ENCODE measurements at places on chromosomes 2 and 18.
A peak's percentile ranks its signal among the peaks of the same experiment; 100 is the strongest.

DNA sequence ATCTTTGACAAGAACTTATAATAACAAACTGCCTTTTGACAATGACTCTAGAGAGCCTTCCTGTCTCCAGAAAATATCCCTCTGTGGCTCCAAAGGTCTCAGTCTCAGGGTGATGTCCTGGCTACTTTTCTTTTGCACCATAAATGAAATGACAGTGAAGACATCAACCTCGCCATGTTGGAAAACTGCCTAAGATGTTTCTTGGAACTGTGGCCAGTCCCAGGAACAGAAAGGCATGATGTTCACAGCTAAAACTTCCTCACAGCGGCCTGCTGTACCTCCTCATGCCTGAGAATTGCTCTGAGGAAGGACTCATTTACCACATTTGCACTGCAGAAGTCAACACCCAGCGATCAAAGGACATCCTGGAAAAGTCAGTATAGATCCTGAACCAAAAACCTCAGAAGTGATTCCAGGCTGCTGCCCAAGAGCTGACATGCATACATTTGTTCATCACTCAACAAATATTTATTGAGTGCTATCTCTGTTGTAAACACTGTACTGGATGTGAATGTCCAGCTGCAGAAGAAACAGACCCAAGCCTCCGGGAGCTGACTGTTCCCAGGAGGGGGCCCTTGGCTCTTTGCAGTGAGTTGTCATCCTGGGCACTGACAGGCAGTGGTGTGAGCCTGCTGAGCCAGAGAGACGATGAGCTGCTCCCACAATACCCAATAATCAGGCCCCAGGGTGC is 64.3 kb upstream of the ACSL3 start:
- DNase-seq = no peak

DNA sequence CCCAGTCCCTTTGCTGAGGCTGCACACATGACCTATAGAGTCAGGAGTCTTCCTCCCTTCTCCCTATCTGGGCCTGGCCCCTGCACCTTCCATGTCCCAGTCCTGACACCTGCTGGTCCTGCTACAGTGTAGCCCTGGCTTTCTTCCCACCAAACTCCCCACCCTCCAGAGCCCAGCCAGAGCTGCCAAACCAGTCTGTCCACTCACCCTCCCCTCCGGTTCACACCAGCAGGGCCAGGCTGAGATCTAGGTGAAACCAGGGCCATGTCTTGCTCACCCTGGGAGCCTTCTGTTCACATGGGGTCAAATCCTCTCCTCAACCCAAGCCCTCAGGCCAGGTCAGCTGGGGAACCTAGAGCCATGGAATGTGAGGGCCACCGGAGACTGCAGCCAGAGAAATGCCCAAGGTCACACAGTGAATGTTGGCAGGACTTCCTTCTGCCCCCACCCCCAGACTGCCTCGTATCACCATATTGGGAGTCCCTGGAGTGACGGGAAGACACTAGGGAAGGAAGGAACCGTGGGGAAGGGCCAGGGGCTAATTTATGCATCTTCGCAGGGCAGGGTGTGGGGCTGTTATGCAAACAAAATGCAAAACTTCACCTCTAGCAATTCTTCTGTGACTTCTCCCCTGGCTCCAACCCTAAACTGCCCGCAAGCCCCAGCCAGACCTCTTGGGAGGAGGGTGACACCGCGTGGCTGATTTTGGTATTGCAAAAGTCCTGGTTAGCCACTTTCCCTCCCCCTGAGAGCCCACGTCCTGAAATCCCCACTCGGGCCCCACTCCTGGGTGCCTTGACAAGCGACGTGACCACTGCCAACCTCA is 14.6 kb downstream of the TNS1 start:
- peak; percentile 52 for DNase-seq

GRCh38 chr18:3333056-3333720 is 71.3 kb downstream of the MYL12B start:
- no peak for DNase-seq

- DNase-seq = no peak
Observed at GRCh38 chr18:42864876-42865275, 250.6 kb downstream of the RIT2 start.

DNA sequence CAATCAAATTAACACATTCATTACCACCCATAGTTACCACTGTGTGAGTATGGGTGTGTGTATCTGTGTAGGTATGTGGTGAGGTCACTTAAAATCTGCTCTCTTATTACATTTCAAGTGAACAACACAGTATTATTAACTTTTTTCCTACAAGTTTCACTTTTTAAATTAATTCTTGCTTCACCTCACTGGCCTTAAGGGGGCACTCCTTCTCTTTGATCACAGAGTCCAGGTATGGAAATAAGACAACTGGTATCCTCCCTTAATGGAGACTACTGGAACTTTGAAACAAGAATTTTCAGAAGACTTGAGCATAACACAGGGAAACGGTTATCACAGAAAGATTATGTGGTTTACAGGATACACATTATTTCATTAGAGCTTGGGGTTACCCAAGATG is 255.8 kb downstream of the ASXL3 start:
- no peak for DNase-seq

DNA sequence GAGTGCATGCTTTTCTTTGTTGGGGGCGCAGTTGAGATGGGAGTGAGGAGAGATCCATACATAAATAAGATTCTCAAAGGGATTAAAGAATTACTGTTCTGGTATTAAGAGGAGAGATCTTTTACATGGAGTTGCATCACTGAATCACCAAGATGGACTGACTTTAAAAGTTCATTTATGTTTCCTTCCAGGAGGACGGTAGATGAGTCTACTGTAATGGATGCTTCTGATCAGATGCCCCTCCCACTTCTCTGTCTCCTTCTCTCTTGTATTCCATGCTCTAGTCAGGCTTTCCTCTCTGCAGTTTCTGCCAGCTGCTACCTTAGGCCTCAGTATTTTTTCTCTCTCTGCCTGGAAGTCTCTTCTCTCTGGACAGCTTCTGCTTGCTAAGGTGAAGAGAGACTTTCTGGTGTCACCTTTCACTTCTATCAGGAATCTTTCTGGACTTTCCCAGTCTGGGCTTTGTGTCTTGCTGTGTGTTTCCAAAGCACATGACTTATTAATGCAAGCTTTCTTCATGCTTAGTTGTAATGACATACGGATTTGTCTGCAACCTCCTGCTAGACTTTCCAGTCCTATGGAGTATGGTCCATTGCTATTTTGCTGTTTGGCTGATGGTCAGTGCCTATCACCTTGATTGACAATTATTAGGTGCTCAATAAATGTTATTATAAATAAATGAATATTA is 23.6 kb downstream of the FAM171B start:
- no peak for DNase-seq

DNA sequence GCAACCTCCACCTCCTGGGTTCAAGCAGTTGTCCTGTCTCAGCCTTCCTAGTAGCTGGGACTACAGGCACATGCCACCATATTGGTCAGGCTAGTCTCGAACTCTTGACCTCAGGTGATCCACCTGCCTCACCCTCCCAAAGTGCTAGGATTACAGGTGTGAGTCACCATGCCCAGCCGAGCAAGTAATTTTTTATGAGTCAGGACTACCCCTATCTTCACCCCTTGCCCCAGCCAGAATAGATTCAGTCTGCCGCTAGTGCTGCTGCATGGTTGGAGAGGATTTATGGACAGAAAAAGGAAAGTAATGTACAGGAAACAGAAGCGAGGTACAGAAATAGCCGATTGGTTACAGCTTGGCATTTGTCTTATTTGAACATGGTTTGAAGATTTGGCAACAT is 48.9 kb downstream of the BMPR2 start:
- no peak for DNase-seq

- no peak for DNase-seq
Observed at GRCh38 chr2:201280191-201281040, 20.1 kb downstream of the CASP8 start.

- no peak for DNase-seq
Observed at GRCh38 chr2:235160281-235160810, 208.5 kb downstream of the SH3BP4 start.

DNA sequence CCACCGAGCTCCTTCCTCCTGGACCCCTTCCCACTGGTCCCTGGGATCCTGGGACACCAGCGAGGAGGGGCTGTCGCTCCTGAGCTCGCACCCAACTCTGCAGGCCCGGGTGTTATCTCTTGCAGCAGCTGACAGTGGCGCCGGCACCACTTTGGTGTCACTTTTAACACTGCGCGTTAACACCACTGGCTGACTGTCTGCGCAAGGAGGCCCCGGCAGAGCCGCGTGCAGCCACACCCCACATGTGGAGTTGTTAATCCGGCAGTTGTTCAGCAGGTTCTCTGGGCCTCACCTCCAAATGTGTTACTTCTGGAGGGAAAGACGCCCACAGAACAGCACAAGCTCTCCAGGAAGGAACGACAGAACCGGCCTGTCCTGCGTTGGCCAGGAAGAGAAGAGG is 155.0 kb upstream of the GLI2 start:
- DNase-seq = no peak
